ENCODE measurements at places on chromosomes 5 and 9. TPM values are rescaled to one million over a fixed set of nuclear protein-coding genes. Genes with fewer than 3 reads are reported as not detected.

- DNase-seq, result no peak
Measured at GRCh38 chr9:120841930-120842684, 615 bp downstream of the PSMD5 start.

DNA sequence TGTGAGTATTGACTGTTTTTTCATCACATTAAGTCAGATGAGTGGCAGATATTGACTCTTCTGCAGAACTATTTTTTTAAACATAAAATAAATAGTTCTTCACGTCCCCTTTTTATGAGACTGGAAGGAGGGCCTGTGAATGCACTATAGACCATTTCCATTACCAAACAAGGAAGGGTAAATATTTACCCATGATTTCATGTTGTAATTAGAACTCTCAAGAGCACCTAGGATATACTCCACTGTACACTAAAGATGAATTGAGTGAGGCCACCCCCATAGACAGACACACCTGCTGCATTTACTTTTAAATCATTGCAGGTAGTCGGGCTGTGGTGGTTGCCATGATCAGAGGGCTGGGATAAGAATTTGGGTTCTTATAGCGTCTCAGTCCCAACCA is 22.6 kb downstream of the SLC36A1 start:
- DNase-seq, result no peak

DNA sequence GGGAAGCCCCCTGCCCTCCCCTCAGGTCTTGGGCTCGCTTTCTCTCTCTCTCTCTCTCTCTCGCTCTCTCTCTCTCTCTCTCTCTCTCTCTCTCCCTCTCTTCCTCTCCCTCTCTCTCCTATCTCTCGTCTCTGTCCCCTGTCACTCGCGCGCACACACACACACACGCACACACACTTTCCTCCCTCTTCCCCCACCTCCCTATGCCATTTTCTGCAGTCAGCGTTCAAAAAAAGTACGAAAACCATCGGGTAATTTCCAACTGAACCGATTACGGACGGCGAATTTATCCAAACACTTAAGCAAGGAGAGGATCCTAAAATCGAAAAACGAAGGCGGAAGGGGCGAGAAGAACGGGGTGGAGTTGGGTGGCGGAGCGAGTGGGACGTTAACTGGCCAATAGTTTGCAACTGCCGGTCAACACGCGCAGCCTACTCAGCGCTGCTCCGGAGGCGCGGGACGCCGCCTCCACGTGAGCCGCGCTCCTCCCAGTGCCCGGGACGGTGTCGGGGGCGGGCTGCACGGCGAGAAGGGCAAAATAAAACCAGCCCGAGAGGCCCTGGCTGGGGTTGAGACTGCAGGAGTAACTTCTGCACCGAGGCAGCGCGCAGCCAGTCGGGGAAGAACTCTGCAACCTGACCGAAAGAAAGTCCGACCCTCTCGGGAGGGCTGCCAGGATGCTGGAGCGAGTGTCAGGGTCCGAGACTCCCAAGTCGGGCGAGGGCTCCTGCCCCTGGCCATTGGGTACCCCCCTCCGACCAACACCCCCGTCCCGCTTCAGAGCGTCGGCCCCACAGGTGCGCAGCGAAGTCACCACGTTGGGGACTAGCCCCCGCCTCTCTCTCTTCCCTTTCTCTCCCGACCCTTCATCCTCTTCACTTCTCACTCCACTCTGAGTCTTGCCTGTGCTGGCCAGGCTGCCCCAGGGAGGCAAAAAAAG is 24.9 kb upstream of the ELAVL2 start:
- DNase-seq, result peak; percentile 11

- no peak for DNase-seq
Measured at GRCh38 chr5:128763321-128763720, 202.0 kb upstream of the SLC27A6 start.

DNA sequence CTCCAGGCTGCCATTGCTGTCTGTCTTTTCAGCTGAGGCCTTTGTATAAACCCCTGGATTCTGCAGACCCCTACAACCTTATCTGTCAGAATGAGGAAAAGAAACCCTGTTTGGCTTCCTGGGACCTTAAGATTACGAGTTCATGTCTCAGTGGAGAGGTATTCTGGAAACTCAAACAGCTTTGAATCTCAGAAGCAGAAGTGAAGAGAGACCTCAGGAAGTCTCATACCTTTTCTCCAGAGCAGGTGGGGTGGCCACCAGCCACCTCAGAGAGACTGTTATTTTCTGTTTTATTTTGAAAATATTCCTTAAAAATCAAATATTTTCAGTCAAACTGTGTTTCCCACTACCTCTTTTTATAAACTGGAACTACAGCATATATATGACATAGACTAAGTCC is 457.5 kb downstream of the TMEM232 start:
- DNase-seq, result no peak

DNA sequence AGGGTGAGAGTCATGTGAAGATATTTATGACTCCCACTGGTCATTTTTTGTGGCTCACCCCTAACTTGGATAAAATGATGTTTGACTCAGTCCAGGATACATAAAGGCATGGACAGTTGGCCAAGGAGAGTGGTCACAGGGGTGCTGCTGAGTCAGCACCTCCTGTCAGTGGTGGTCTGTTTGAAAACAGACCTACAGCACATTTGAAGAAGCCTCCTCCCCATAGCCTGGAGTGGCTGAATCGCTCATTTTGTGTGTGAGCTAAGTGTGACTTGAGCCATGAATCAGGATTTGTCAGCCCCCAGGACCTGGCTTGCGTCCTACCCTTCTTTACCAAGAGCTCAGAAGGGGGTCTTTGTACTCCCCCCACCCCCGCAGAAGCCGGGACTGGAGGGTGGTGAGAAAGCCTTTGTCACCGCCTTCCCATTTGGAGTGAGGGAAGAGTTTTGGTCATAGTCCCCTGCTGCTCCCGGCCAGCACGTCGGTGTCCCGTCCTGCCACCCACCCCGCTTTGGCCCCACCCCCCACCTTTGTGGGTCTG is 35.6 kb downstream of the TRIO start:
- no peak for DNase-seq

GRCh38 chr5:675111-675870 is 17.9 kb downstream of the TPPP start:
- DNase-seq, result no peak

DNA sequence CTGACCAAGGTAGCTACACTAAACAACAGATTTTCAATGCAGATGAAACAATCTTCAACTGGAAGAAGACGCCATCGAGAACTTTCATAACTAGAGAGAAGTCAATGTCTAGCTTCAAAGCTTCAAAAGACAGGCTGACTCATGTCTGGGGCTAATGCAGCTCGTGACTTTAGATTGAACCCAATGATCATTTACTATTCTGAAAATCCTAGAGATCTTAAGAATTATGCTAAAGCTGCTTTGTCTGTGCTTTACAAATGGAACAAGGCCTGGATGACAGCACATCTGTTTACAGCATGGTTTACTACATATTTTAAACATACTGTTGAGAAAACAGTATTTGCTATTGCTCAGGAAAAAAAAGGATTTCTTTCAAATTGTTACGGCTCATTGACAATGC is 54.9 kb downstream of the RICTOR start:
- no peak for DNase-seq

DNA sequence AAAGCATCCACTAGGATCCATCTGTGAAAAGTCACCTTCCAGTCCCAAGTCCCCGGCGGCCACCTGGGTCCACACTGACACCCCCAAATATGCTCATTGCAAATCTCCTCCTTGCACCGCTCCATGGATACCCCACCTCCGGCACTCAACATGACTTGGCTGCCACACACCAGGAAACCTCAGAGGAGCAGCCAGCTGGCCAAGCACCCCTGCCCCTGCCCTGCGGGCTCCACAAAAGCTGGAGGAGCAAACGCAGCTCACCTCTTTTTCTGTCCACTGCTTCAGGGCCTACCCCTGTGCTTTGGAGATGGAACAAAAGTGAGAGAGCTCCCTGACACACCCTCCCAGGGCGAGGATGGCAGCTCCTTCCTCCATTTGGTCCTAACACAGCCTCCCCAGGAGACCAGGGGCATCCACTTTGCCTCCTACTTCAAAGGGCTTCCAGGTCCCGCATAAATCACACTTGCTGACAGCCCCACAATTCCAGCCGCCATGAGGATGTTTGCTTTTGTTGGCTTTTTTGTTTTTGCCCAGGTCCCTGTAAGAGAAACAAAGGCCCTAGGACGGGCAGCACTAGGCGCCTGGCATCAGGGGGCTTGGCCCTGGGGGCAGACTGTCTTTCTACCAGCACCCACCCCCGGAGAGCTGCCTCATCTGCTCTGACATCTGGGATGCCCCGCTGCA is 14.8 kb downstream of the ROR2 start:
- DNase-seq, result no peak

GRCh38 chr9:17578911-17579793 is at the start of gene SH3GL2:
SH3GL2 (plus strand) TSS chr9:17579066.
- no peak for DNase-seq

DNA sequence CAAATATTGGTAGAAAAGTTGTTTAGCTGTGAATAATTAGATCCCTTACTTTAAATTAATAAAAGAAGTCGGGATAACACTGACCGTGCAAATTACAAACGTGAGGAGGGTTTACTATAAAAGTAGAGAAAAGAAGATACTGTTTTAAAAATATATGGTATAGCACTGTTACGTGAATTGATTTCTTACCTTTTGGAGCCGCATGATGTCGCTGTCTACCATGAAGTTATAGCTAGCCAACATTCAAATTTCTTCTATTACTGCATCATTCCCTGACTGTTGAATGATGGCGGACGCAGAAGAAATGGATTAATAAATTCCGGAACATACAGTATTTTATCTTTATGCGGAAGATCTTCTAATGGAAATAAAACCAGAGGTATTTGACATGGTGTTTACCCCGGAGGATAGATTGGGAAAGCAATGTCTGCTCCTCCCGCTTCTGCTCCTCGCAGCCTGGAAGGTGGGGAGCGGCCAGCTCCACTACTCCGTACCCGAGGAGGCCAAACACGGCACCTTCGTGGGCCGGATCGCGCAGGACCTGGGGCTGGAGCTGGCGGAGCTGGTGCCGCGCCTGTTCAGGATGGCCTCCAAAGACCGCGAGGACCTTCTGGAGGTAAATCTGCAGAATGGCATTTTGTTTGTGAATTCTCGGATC is at the start of gene PCDHA6:
Gene PCDHA6, plus strand, starts transcription at position 257 of the 658 bp plus-strand sequence. Its CDS starts 132 bp downstream, at position 389.
- no peak for DNase-seq

- peak; percentile 33 for DNase-seq
Measured at GRCh38 chr9:112819635-112820496, 69.3 kb downstream of the SNX30 start.

DNA sequence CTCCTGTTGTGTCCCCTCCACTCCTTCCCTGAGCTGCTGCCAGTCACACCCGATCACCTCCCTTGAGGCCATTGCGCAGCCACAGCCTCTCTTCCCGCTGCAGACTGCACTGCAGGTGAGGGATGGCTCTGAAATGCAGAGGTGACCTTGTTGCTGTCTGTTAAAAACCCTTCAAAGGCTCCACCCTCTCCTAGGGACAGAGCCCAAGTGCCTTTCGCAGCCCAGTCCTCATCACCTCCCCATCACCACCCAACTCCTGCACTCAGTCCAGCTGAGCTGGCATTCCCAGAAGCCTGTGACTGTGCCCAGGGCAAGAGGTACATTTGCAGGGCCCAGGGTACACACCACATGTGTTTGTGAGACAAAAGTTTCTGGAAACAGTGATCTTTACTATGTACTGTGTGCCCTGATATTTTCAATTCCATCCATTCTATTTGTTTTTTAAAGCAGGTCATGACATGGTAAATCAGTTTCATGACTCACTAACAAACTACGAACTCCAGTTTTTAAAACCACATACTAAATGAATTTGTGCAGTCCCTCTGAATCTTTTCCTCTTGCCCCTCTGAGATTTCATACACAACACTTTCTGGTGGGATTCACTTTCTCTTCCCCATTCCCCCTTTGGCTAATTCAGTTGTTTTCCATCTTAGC is 73.0 kb upstream of the SPOCK1 start:
- DNase-seq, result no peak

DNA sequence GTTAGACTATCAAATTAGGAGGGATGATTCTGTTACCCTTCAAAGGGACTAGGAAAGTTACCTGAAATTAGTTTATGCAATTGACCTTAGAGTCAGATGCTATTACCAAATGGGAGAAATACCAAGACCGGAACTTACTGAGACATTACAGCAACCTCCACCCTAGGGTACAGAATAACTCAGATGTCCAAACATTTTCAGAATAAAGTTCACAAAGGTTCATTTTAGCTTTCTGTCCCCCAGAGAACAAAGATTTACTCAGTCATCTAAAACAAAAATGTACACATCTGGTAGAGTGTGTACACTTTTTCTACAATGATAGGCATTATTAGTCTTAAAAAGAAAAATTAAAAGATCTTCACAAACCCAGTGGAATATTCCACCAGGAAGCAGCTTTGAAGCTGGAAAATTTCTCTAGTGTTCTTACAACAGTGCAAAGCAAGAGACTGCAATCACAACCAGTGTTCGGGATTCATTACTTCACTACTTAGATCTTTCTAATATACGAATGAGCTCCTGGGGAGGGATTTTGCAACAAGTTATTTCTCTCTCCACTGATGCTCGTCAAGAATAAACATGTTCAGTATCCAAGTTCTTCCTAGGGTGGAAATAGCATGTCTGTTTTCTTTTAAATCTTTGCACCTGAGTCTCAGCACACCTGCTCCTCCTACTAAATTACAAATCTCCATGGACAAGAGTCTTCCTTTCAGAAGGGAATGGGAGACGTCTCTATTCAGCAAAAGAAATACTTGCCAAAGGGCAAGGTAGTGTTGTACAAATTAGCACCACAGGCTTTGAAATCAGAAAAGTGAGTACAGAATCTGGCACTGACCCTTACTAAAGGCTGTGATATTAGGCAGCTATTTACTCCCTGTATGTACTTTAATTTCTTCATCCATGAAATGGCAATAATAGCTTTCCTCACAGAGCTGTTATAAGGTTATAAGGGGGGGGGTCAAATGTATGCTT is 8.8 kb downstream of the ETF1 start:
- no peak for DNase-seq

DNA sequence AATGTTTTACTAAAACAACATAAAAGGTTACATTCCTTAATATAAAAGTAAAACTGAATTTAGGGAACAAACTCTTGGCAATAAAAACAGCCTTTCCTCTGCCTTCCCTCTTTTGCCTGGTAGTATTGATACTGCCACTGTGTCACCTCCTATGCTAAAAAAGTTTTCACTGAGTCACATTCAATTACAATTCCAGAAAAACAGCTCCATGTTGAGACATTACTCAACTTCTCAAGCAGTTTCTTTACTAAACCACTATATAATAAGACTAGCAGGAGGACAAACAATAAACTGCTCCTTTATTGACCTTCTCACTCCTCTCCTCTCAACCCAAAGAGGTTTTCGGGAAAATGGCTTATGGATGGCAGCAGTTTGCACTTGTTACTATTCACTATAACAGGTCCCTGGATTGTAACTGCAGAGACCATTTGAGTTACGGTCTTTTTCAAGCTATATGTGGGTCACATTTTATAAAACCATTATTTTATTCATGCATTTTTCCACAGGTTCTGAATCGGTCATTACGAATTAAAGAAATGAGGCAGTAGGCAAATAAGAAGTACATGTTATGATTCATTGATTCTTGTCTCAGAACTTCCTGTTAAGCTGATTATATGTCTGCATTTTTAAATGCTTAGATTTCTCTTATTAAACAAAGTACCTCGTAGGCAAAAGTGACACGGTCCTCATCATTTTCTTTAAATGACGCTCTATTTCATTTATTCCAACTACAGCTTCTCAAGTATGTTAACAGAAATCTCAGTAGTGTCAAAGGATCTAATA is 2.1 kb downstream of the ZDHHC21 start:
- DNase-seq, result no peak

- no peak for DNase-seq
Measured at GRCh38 chr5:38660194-38660668, 103.8 kb upstream of the LIFR start.

GRCh38 chr5:136998854-136999357 is 500.2 kb downstream of the SPOCK1 start:
- no peak for DNase-seq

Gene LCN9
- not detected for total RNA-seq

Gene PCAT7
- not detected for total RNA-seq

Gene F2RL2
- not detected for total RNA-seq

Gene CNTNAP3
- total RNA-seq, result 1.9 TPM

Gene HTR4
- total RNA-seq, result not detected
